Thoracic aorta (tissue), 2 donors: ENCODE measurements at places on chromosomes 1 and 21.

DNA sequence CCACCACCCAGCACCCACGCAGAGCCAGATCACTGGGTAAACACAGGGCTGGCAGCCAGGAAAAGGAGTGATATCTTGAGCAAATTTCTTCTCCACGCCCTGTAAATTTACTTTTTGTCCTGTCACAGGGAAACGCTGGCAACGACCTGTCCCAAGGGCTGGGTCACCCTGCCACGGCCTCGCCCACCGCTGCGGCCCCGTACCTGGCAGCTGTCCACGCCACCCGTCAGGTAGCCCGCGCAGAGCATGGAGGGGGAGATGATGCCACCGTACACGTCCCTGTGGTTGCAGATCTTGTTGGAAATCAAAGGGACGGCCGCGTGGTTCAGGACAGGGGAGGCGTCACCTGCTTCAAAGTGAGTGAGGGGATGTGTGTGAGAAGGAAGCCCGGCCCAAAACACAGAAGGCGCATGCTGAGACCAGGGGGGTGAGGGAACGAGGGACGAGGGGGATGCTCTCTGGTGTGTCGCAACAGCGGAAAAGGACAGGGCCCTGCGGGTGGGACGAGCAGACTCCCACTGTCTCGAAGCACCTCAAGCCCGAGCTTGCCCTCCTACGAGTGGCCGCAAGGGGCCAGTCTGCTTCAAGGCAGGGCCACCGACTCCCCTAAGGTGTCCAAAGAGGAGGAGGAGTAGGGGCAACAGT lies 10.1 kb upstream of the TFF1 start:
- no peak for DNase-seq

- no peak for DNase-seq
Observed at GRCh38 chr1:53272349-53272748, 34.0 kb upstream of the MAGOH start.

- no peak for DNase-seq
Observed at GRCh38 chr1:213227458-213227857, 176.4 kb downstream of the RPS6KC1 start.

GRCh38 chr1:229887043-229887822 lies 179.8 kb upstream of the GALNT2 start:
- no peak for DNase-seq

- DNase-seq: no peak
Observed at GRCh38 chr1:100494393-100495084, 43.4 kb upstream of the GPR88 start.

DNA sequence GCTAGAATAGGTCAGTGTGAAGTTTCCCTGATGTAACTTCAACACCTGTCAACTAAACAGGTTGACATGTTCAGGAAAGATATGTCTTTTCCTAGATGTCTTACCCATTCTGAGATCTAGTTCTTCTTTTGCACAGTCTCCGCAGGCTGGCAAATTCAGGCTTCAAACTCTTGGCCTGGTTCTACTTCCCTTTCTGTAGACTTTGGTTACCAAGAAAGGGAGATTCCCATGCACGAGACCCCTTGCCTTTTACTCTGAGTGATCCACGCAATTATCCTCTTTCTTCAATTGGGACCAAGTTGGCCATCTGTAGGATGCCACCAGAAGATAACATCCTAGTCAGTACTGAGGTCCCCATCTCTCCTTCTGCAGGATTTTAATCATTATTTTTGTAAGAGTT lies 2.0 kb downstream of the CFAP45 start:
- DNase-seq: no peak

GRCh38 chr1:155680531-155680930 lies 8.0 kb downstream of the YY1AP1 start:
- no peak for DNase-seq

DNA sequence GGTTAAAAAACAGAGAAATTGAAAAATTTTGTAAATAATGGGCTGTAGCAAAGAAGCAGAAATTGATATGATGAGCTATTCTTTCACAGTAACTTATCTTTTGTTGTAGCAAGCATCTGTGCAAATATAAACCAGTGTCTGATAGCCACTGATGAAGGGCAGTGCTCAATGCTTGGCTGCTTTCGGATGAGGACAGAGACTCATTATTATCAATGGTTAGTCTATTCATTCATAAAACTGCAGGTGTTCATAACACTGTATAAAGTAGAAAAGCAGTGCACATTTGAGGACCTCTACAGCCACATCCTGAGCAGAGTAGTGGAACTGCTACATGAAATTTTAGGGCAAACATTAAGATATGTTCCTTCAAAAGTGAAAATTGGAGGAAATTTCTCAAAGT lies 107.2 kb downstream of the FAF1 start:
- DNase-seq: no peak

GRCh38 chr1:241715956-241716355 lies 63.9 kb downstream of the WDR64 start:
- DNase-seq: no peak

- no peak for DNase-seq
Observed at GRCh38 chr1:70656361-70656760, 245.3 kb downstream of the CTH start.

GRCh38 chr1:4394366-4394765 lies 260.0 kb upstream of the AJAP1 start:
- DNase-seq: no peak

DNA sequence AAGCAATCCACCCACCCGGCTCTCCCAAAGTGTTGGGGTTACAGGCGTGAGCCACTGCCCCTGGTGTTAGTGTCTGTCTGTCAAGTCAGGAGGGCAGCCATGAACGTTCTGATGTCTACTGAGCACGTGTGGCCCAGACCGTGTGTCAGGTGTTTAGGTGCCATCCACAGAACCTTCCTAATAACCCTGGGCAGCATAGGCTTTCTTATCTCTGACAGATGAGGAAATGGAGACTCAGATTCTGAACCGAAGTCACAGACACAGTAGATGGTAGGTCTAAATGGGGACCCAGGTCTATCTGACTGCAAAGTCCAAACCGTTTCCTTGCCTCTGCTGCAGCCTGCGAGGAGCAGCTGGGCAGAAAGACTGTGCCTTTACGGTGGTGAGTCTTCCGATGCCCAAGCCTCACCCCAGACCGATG lies 622 bp upstream of the IL6R start:
- no peak for DNase-seq

DNA sequence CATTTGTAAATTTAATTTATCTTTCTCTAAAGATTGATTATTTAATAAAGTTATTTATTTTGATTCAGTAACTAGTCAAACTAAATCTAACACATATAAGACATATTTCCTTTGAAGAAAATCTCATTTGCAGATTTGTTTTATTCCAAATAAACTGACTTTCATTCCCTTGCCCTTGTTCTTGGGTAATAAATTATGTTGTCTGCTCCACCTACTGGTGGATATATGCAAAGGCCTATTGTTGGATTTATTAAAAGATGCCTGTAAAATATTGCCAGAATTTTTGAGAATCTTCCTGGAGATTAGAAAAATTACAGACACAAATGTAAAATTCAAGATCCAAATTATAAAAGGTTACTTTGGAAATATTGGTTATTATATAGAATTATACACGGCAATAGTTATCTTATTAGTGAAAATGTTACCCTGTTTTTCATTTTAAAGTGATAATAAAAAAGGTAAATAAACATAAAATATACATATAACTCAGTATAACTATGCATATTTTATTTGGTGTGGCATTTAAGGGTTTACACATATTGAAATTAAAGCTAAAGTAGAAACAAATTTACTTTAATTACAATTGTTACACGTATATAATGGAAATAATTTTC lies 116.1 kb downstream of the SPATA17 start:
- no peak for DNase-seq

DNA sequence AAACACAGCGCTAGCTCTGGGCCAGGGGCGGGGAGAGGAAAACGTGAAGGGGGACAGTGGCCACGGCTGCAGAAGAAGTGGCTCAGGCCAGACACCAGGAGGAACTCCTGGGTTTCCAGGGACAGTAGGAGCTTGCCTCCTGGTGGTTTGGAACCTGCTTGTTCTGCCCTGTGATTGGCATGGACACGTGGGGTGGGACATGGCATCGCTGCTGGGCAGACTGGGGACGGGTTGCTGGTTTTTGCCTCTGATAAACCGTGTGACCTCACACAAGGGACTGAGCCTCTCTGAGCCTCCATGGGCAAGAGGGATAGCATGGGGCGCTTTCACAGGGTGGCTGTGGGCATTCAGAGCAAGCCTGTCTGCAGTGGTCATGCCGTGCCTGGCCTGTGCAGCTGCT lies 7.5 kb upstream of the PLCH2 start:
- DNase-seq: no peak

GRCh38 chr1:26459573-26460031 lies 12.6 kb upstream of the HMGN2 start:
- DNase-seq: no peak

- no peak for DNase-seq
Observed at GRCh38 chr1:153698923-153699714, 20.6 kb downstream of the NPR1 start.

GRCh38 chr1:58583496-58583895 lies 6.4 kb upstream of the TACSTD2 start:
- DNase-seq: no peak

DNA sequence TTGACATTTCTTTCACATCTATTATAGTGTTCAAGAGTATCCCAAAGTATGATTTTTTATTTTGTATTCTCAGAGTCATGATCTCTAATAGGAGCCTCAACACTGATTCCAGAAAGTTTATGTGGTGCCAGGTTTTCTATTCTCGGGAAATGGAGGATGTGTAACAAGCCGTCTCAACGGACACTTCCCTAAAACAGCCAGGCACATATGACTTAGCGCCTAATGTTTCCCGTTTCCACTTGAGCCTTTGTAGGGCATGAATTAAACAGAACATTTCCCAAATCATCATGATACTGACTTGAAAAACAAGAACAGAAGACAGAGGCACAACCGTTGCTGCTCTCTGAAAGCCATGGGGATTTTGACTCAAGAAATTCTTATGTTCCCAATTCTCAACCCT lies 8.0 kb downstream of the CYYR1 start:
- no peak for DNase-seq
